ENCODE measurements at places on chromosomes 16 and 17.

GRCh38 chr17:48456589-48456988, 26.6 kb upstream of the SKAP1 start:
- no peak for DNase-seq

DNA sequence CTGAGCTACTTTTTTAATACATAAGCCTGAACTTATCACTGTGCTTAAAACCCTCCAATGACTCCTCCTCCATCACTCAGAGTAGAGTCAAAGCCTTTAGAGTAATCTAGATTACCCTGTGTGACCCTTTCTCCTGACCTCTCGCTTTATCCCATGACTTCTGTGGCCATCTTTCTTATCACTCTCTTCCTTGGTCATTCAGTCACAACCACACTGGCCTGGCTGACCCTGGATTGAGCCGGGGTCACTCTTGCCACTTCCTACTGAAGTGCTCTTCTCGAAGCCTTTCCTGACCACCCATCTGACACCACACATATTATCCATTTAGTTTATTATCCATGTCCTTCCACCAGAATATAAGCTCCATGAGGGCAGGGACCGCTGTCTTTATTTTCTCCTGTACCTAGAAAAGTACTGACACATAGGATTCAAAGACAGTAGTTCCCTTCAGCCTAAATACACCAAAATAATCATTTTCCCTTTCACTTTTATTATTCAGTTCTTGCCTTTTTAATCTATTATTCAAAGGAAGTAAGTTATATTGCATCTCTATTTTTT, 28.0 kb upstream of the ABCA9 start:
- DNase-seq = no peak

DNA sequence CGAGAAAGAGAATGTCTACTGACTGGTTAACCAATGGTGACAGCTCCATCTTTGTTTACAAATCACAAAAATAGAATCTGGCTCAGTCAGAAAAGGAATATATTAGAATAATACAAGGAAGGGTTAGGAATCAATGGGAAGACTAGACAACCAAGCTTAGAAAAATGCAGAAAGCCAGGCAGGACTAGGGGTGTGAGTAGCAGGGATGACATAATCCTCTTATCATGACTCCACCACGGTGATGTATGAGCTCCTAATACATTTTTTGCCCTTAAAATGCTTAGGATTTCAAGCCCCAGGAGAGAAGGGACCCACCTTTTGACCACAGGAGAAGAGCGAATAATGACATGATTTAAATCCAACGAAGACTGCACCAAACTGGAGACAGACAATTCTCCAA, 252.3 kb downstream of the CHD9NB start:
- DNase-seq = no peak

DNA sequence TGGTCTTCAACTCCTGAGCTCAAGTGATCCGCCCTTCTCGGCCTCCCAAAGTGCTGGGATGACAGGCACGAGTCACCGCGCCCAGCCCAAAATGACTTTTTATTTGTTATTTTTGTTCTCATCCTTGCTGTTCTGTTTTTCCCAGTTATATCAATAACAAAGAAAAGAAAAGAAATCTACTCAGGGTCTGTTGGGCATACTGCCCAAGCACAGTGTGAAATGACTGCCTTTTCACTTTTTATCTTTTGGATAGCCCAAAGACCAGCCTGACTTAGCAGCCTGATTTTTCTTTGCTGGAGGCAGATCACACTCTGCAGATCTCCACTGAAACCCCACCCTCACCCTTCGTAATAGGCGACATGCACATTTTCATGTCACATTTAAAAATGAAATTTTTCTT, 493.2 kb downstream of the MAF start:
- DNase-seq = no peak

DNA sequence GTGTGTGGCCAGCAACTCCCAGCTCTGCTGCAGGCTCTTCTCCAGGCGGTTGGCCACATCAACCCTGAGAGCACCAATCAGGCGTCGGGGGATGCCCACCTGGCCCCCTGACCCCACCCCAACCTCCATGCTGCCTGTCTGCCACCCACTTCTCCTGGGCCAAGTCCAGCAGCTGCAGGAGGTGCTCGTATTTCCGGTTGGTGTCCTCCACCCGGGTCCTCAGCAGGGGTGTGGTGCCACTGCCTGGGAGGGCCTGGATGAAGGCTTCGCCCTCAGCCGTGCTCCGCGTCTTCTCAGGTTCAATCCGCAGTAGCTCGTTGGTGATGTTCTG, 44.6 kb downstream of the UBN1 start:
- no peak for DNase-seq

- no peak for DNase-seq
Observed at GRCh38 chr16:89286096-89286495, 68.6 kb downstream of the ZNF778 start.
